ENCODE measurements at places on chromosomes 5 and 9.

GRCh38 chr9:114207034-114207810, 51.9 kb downstream of the COL27A1 start:
- no peak for DNase-seq

- no peak for DNase-seq
These were observed 36.3 kb upstream of the CRB2 start for GRCh38 chr9:123319541-123320339.

GRCh38 chr9:122814545-122814944, 13.8 kb downstream of the PDCL start:
- no peak for DNase-seq

- no peak for DNase-seq
These were observed 176.8 kb upstream of the PAPPA start for GRCh38 chr9:115976781-115977180.

DNA sequence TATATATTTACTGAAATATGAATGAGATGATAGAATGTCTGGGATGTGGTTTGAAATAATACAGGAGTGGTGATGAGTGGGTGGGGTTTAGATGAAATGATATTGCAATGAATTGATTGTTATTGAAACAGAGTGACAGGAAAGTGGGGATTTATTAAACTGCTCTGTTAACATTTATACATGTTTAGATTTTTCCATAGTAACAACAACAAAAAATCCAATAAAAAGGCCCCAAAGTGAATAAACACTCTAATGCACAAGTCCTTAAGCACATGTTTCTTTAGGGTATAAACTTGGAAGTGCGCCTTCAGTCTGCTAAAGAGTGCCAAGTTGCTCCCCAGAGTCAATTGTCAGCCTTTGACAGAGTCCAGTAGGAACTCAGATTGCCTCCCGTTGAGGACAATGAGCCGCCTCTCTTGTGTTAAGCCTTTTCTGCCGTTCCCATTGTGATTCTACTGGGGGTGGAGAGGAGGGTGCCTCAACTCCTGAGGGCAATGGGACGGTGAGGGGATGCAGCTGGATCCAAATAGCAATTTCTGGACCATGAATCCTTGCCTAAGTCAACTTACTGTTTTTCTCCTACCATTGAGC, 112.3 kb downstream of the SLC28A3 start:
- DNase-seq: no peak

- no peak for DNase-seq
These were observed 55.8 kb downstream of the NSG2 start for GRCh38 chr5:174101195-174101730.

GRCh38 chr9:37038943-37039464, 4.9 kb upstream of the PAX5 start:
- no peak for DNase-seq

DNA sequence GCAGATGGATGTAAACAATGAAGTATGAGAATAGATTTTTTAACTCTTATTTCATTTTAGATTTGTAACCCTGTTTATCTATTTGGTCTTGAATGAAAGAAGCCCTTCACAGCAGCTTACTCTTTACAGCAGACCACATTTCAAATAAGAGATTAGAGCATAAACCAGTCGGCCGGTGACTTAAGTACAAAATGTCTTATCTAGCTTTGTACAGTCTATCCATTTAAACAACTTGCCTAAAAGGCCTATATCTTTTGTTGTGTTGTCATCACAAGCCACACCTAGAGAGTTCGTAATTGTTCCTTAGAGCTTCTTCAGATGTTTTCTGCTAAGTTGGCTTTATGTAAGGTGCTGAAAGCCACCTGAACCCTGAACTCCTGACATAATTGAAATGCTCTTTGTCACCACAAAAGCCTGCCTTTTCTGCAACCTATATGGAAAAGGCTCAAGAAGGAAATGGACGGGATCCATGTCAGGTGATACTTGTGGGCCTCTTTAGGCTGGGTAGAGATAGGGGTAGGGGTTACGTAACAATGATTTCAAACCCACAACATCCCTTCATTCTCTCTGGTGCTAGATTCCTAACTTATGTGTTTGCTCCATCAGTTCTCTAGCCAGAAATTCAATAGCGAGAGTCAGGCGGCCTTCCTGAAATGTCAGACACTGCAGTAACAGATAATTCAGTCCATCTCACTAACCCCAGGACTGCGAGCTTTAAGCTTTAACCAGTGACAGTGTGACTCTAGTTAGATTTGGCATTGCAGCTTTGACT, 162.5 kb downstream of the CD180 start:
- DNase-seq: no peak

- no peak for DNase-seq
These were observed 30.7 kb upstream of the GPR21 start for GRCh38 chr9:123002754-123003153.

DNA sequence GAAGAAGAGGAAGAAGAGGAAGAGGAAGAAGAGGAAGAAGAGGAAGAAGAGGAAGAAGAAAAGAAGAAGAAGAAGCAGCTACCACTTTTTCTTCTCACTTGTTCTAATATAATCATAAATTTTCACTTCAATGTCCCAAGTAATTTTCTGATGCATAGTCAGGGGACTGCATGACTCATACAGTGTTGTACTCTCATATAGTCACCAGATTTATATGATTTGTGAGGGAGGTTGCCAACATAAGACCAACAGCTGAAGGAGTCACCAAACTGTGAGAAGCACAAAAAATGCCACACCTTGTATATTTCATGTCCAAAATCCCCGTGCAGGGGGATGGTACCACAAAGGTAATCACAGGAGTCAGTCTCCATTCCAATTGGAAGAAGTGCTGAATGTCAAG, 32.7 kb upstream of the DMRTA1 start:
- DNase-seq: no peak

- no peak for DNase-seq
These were observed 134.9 kb upstream of the PANK3 start for GRCh38 chr5:168714046-168714445.

- DNase-seq: no peak
These were observed 1.9 kb downstream of the SLC36A1 start for GRCh38 chr5:151449297-151449696.

- no peak for DNase-seq
These were observed 466.8 kb downstream of the SLCO4C1 start for GRCh38 chr5:101829255-101829654.

- no peak for DNase-seq
These were observed 52.8 kb upstream of the RPL26L1 start for GRCh38 chr5:172906436-172906835.

DNA sequence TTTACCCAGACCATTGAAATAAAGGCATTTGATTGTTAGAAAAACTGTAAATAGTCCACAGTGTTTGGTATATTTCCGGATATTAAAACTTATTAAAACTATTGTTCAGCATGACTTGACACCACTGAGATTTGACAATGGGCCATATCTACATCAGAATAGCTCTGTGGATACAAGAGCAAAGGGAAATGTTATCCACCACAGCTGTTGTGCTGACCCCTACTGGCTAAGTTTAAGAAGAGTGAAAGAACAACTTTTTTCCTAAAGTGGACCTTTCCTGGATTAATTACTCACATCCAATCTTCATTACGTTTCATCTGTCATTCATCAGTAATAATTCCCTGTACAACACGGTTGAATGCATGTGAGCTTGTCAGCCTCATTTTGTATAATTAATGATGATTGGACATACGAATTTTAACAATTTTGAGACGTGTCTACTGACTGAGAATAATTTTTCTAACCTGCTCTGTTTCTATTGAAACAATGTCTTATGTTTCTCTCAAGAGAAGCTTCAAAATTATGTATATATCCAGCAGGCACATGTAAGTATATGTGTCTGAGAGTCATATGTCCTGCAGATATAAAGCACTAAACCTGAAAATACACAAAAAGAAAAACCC, 1952.6 kb downstream of the MAT2B start:
- DNase-seq: no peak

DNA sequence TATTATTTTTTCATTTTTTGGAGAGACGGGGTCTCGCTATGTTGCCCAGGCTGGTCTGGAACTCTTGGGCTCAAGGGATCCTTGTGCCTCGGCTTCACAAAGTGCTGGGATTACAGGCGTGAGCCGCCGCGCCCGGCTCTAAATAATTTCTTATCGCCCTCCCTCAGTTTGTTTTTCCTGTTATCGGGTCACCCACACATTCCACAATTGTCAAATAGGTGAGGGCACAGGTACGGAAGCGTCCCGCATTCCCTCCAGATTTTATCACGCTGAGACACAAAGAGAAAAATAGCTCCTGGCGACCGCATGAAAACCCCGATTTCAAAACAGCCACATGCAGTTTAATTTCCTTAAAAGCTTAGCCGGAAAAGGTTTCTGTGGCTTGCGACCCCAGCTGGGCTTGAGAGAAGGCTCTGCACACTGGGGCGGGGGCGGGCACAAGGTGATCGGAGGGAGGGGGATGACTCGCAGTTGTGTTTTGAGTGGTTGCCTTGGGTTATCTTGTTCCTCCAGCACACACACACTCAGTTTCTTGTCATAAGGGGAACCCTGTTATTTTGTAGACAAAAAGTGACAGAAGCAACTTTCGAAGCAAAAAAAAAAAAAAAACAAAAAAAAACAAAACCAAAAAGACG, 717 bp upstream of the IQGAP2 start:
- peak; percentile 71 for DNase-seq

- no peak for DNase-seq
These were observed 1772.2 kb downstream of the MAT2B start for GRCh38 chr5:165277661-165278060.

- no peak for DNase-seq
These were observed 384.7 kb upstream of the SMC2 start for GRCh38 chr9:103709366-103709765.

GRCh38 chr5:152106571-152106970, 181.9 kb upstream of the GLRA1 start:
- DNase-seq: no peak

DNA sequence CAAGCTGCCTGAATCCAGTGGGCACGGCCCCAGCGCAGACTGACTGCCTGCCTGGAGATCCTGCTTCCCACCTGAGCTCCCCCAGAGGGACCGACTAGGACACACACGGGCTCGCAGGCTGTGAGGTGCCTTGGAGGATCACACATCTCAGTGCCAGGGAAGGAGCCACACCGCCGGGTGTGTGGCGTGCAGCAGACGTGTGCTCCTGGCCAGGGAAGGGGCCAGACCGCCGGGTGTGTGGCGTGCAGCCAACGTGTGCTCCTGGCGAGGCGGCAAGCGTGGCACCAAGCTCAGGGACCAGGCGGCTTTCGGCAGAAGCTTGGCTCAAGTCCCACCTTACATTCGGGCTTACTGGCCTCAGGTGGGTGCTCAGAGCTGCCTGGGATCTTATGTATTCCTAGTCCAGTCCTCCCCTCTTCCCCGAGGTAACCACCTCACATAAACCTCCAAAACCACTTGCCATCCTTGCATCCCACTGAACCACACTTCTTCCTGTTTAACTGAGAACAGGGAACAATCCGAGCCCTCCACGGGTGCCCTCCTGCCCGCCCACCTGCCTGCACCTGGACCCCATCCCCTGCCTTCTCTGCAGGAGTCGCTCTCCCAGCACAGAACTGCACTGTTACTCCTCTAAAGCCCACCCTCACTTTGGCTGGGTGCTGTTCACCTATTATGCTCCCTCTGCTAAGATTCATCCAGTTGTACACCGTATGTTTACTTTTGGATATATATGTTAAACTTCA, 22.4 kb upstream of the MRNIP start:
- DNase-seq: no peak

DNA sequence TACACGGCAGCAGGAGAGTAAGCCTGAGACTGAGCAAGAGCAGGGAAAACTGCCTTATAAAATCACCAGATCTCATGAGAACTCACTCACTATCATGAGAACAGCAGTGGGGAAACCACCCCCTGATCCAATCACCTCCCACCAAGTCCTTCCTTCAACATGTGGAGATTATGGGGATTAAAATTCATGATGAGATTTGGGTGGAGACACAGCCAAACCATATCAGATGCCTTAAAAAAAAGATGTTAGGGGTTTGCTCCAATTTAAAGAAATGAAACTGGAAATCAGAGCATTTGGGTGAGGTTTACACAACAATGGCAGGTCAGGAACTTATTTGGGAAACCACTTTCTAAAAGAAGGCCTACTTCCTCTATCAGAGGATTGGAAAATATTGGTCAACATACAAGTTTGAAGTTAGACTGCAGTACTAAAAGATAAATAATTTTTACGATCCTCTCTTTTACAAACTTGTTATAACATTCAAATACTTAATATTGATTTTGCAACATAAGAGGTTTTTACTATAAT, 105.1 kb downstream of the FBN2 start:
- no peak for DNase-seq

DNA sequence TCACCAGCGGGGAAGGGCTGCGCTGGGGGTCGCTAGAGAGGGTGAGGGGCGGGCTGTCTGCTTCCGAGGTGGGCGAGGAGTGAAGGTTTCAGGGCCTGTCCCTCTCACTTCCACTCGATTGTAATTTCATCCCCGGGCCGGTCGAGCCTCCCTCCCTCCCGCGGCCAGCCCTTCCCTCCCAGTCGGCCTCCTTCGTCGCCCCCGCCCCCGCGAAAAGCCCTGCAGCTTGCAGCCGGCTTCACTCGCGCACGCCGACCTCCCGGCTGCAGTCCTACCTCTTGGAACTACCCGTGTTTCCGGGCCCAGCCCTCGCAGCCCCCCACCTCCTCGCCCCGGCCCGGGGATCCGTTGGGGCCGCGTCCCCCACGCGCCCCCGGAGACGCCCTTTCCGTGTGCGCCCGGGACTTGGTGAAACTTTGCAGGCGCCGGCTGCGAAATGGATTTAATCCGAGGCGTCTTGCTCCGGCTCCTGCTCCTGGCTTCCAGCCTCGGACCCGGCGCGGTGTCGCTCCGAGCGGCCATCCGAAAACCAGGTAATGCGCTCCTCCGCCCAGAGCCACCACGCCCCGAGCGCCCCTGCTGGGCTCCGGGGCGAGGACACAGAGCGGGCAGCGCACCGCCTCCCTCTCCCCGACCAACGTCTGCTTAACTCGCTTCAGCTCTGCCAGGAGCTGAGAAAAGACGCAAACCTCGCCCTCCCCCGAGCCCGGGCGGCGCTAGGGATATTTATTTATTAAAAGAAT, at the start of gene EGFLAM:
TSS of gene EGFLAM (plus strand) at position 241 of the 743 bp plus-strand sequence. CDS start at position 437, 196 bp downstream.
- no peak for DNase-seq

- DNase-seq: no peak
These were observed 17.2 kb downstream of the SPTLC1 start for GRCh38 chr9:92097997-92098482.

DNA sequence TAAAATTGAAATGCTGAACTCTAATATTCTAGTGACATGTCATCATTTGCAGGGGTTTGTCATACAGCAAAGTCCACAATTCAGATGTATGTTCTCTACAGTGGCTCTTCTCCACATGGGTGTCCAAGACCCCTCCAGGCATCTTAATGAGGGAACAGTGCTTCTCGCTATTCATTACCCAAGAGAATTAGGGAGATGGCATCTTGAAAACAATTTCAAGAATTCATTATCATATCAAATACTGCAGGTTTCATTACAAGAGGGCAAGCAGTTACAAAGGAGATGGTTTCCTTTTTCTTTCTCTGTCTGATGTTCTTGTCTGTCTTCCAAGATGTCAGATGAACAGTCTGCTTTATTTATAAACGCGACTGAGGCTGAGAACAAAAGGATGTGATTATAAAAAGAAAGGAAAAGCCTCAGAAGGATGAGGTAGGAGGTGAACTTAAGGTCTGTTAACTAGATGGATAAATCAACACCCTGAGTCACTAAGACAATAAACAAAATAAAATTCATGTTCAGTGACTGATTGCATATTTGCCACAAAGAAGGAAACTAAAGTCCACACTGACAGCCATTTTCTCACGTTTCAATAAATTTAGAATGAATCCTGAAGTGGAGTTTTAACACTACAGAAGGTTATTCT, 326.7 kb upstream of the EFNA5 start:
- no peak for DNase-seq

All from activated T-helper 1 cell treated with anti-CD3 and anti-CD28 coated beads, Interleukin-2, amount 50 U/mL, for 16 hours (primary cell).